ENCODE measurements at places on chromosomes 2 and 18.

DNA sequence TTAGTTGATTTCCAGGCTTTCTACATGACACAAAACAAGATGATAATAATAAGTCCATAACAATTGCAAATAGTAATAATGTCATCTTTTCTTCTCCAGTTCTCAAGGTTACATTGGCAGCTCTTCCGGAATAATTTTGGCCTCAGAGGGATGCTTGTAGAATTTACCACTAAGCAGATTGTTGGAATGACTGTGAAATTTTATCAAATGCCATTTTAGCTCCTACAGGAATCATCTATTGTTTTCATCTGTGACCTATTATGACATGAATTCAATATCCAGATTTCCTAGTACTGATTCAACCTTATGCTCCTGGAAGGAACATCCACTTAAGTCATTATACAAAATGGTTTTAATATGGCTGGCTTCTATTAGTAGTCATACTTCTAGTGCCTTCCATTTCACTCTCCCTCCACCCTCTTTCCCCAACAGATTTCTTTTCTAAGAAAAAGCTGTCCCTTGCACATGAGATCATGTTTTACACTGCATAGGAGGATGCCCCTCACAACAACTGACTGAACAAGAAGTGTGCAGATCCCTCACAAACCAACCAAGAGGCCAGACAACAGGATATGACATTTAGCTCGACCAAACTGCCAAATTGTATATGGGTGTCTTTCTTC, 200.0 kb downstream of the DNER start:
- DNase-seq, result no peak

DNA sequence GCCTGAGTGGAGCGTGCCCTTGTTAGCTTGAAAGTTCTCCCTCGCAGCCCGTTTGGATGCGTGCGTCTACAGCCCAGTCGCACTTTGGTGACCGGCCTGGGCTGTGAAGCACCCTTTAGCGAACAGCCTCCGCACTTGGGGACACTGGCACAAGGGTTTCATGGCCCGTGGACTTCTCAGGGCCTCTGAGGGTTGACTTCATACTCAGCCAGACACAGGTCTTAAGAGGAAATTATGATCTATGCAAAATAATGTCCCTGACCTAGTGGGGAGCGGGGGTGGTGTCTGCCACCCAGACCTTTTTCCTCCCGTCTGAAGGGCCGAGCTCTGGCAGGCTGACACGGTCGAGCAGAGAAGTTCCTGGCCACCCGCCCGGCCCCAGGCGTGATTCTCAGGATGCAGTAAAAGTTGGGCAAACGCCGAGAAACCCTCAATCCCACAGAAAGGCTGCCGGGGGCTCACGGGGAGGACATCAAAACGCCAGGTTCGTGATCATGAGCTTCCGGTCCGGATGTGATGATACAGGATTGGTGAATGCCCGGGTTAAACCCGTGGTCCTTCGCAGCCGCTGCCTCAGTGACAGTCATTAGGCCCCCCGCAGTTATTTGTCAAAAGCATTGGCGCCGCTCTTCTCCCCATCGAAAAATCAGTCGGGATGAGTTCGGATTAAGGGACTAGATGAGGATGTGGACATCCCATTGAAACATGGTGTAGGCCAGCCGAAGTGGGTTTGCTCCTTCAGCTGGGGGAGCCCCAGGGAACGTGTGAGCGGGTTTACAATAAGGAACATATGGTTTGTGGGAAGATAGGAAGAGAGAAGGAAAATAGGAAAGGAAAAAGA, 3.6 kb upstream of the PAX3 start:
- no peak for DNase-seq

- DNase-seq, result no peak
These were observed 533.9 kb upstream of the NXPH2 start for GRCh38 chr2:139314059-139314458.

- DNase-seq, result no peak
These were observed 13.0 kb downstream of the PPM1B start for GRCh38 chr2:44181648-44182047.

DNA sequence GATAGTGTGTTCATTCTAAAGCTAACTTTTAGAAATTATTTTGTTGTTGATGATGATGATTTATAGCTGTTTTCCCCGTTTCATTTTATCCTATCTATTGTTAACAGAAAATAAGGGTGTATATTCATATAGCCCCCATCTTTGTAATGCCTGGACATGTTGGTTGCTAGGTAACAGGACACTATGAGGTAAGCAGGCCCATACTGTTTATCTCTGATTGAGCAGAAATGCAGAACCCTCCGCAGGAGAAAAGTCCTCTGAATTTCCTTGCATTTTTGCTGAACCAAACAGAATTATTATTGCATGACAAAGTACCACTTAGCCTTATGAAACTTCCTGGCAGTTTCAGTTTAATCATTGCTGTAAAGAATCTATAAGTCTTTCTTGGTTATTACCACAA, 339.4 kb downstream of the DCC start:
- no peak for DNase-seq

DNA sequence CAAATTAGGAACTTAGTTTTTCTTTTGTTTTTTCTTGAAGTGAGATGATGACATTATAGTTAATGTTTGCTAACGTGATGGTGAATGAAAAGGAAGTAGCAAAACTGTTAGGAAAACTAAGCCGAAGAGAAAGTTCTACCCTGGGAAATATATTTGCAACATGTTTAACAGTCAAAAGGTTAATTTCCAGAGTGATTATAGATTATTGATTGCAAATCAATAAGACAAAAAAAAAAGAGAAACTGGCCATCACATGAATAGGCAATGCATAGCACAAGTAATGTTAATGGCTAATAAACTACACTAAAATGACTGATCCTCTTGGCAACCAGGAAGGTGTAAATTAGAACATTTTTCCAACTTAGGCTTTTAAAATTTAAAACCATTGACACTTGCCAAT, 26.0 kb upstream of the AMMECR1L start:
- no peak for DNase-seq

DNA sequence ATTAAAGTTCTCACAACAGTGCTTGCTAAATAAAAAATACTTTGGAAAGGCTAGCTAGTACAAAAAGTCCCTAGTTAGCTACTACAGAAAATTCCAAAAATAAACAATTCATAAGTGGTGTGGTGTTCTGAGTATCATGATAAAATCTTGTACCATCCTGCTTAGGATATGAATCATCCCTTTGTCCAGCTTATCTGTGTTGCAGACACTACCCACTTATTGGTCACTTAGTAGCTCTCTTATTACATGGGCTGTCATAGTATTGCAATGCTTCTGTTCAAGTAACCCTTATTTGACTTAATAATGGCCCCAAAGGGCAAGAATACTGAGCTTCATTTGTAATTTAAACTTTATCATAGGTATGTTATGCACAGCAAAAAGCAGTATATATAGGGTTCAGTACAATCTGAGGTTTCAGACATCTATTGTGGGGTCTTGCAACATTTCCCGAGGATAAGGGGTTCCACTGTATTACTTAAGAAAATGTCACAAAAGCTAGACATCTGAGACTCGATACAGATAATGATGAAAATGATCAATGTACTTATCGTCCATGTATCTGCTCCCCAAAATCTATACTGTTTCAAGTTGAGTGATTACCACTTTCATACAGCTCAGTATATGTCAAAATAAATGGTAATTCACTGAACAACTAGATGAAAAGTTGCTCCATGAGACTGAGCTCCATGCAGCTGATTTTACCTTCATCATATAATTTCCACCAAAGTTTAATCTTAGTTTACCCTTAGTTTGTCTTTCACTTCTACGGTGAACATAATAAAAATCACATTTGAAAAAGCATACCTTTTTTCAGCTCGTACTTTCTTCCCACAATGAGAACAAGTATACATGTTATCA, 93.8 kb downstream of the C2orf74 start:
- DNase-seq, result no peak

- no peak for DNase-seq
These were observed 147.2 kb downstream of the DTNA start for GRCh38 chr18:34857320-34857719.

GRCh38 chr2:120486946-120487345, 141.0 kb downstream of the INHBB start:
- DNase-seq, result no peak

DNA sequence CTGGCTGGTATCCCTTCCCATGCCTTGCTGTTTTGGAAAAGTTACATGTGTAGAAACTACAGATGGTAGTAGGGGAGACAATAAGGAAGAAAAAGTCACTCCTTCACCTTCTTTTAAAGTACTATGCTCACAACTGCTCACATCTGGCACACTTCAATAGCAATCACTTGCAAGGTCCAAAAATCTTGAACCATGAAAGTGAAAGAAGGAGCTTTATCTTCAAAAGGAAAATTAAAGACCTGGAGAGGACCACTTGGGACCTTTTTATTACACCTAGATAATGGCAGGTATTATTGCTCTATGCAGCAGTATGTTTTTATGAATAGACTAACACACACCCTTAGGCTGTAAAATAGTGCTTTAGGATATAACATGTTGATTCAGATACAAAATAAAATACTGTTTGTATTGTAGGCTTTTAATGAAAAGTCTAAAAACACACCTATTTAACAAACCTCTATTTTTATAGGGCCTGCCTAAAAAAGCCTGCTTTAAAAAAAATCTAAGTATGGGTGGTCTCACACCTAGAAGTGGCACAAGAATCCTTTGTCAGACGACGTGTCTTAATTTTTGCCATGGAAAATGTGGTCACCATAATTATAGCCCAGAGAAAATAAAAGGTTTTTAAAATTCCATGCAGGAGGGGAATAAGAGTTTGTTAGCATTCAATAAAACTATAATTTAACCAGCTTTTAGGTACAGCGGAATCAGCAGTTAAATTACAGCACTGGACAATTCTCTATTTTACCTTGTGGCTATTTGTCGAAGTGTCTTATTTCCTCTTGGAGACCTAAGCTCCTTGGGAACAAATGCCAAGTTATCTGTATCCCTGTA, 124.0 kb downstream of the BCL2 start:
- DNase-seq, result no peak

DNA sequence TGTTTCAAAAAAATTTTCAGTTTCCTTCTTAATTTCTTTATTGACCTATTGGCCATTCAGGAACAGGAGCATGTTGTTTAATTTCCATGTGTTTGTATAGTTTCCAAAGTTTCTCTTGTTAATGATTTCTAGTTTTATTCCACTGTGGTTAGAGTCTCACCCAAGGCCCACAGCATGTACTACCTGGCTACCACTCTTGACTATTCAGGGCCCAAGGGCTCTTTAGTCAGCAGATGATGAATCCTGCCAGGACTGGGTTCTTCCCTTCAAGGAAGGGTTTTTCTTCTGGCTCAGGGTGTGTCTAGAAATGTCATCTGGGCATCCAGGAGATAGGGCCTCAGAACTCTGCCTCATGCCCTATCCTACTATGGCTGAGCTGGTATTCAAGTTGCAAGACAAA, 161.4 kb downstream of the PLCL1 start:
- no peak for DNase-seq

GRCh38 chr2:8674420-8675009, 7.3 kb upstream of the ID2 start:
- no peak for DNase-seq

GRCh38 chr2:109542384-109542783, 71.4 kb downstream of the SEPTIN10 start:
- no peak for DNase-seq

- no peak for DNase-seq
These were observed 38.8 kb upstream of the SP3 start for GRCh38 chr2:174003720-174004695.

GRCh38 chr2:60313470-60314172, 239.8 kb downstream of the BCL11A start:
- no peak for DNase-seq

DNA sequence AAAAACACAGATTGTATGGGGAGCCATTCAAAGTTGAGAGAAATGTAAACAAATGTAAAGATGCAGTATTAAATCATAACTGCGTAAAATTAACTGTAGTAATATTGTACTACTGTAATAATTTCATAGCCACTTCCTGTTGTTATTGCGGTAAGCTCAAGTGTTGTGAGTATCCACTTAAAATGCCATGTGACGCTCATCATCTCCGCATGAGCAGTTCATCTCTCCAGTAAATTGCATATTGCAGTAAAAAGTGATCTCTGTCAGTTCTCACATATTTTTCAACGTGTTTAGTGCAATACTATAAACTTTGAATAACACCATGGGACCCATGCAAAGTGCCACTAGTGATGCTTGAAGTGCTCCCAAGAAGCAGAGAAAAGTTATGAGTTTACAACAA, 41.8 kb upstream of the SP3 start:
- DNase-seq, result no peak

DNA sequence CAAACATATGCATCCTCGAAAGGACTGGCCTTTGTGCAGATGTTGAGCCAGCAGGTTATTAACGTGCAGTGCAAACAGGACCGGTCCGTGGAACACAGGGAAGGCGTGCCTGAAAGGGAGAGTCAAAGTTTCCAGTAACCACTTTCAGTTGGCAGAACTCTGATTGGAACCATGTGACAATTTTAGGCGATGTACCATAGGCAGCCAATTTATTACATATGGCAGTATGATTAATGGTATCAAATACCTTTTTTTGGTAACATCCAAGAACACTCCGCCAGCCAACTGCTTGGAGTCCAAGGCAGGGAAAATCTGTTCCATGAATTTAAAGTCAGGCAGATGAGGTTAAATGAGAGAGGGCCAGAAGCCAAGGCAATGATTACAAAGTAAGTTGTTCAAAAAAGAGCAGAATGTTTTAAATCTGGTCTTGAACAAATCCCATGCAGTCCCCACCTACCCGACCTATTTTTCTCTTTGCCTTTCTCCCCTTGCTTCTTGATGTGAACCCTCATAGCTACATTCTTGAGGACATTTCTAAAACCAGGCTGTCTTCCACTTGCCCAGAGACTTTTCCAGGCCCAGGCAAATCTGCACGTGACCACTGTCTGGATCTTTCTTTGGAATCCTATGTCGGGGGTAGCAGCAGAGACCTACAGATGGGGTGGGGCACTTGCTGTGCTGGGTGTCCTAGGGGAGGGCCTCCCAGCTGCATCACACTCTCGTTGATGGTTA, 351.7 kb downstream of the HRH4 start:
- no peak for DNase-seq

DNA sequence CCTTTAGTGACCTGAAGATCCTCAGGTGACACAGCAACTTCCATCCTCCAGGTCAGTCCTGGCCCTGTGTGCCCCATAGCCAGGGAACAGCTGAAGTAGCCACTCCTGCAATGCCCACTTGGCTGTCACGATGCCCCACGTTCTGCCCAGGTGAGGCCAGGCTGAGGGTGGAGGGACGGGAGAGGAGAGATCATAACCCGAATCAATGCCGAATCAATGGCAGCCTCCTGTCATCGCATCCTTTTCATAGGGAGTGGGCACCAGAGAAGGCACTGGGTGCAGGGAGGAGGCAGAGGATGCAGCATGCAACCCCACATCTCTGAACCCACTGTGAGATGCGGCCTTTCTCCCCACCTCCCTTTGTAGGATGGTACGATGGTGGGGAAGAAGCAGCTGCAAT, 75.3 kb upstream of the EPC2 start:
- DNase-seq, result no peak

- DNase-seq, result no peak
These were observed at the start of gene SCTR for GRCh38 chr2:119523952-119524694. TSS of gene SCTR (minus strand) at chr2:119524483. CDS start at chr2:119524226, 257 bp downstream.

GRCh38 chr2:95346231-95346737, 49.1 kb downstream of the KCNIP3 start:
- peak; percentile 84 for DNase-seq

GRCh38 chr18:354003-354402, 86.2 kb upstream of the THOC1 start:
- DNase-seq, result no peak

All from uterus (tissue), 4 donors.